ENCODE measurements at places on chromosomes 16 and 17.

GRCh38 chr17:74452033-74452840 is 14.2 kb upstream of the CD300A start:
- DNase-seq, result no peak

GRCh38 chr17:58995247-58995940 is 111.3 kb downstream of the TRIM37 start:
- DNase-seq, result no peak

GRCh38 chr17:71709271-71709890 is 411.4 kb upstream of the SOX9 start:
- no peak for DNase-seq

GRCh38 chr16:180101-180675 is at the start of gene HBQ1:
Gene HBQ1 (plus strand): TSS chr16:180459. CDS start chr16:180487, 28 bp downstream.
- DNase-seq, result no peak

DNA sequence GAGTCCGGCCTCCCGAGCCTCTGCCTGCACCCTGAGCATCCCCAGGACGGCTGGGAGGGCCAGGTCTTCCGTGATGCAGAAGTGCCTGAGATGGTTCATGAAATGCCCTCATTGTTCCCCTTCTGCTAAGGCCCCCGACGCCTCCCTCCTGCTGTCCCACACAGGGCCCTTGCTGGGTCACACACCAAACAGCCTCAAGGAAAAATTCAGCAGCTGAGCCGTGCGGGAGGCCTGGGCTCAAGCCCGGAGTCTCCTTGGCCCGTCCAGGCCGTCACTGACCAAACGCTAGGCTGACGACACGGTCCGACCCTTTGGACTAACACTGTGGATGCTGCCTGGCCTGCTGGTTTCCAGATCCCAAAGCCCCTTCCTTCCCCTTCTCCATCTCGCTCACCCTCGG is 90.2 kb downstream of the RTN4RL1 start:
- no peak for DNase-seq

DNA sequence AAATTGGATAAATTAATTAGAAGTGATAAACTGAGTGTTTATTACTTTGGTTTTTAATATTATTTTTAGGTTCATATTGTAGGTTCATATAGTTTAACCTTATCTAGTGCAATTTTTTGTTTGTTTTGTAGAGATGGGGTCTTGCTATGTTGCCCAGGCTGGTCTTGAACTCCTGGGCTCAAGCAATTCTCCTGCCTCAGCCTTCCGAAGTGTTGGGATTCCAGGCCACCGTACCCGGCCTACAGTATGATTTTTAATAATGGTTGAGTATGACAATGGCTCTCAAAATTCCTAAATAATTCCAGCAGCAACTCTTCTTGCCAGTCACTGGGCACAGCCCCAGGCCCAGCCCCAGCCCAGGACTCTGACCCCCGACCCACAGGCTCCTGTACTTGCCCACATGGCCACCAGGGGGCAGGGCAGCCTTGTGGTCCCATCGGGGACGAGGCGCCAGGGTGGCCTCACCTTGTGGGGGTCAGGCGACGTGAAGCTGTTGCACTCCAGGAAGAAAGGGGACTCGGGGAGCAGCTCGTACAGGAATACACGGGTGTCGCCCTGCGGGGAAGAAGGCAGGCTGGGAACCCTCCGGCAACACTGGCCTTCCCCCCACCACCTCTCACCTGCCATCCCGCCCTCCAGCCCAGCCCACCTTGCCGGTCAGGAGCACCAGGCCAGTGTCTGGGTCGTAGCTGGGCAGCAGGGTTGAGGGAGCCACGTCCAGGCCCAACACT is 7.9 kb upstream of the PAM16 start:
- peak; percentile 60 for DNase-seq

GRCh38 chr17:33056399-33057146 is 64.9 kb downstream of the SPACA3 start:
- no peak for DNase-seq

GRCh38 chr16:9351440-9351839 is 260.0 kb downstream of the HAPSTR1 start:
- DNase-seq, result no peak

- no peak for DNase-seq
Observed at GRCh38 chr16:76386784-76387183, 109.6 kb downstream of the CNTNAP4 start.

DNA sequence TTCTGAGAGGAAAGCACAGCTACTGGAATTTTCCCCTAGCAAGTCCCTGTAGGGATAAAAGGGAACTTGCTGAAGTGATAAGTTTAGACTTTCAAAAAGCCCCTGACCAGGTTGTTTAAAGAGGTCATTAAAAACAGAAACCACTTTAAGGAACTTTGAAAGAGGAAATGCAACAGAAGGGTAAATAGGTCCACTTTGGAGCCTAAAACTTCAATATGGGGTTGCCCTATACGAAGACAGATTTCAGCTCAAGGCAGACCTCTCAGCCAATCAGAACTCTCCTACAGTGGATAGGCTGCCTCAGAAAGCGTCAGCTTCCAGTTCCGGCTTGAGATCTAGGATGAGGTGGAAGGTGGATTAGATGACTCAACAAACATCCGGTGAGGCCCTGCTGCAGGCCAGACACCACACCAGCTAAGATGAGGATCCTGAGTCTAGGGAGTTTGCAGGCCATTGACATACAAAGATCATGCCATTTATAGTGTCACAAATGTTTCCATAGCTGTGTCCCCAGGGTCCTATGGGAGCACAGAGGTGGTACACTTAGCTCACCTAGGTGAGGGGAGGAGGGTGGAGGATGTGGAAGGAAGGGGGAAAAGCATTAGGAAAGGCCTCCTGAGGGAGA is 7.9 kb upstream of the MFSD6L start:
- DNase-seq, result no peak

GRCh38 chr17:60559995-60560859 is 34.2 kb upstream of the APPBP2 start:
- DNase-seq, result no peak

- DNase-seq, result no peak
Observed at GRCh38 chr17:14316126-14316832, 15.4 kb downstream of the HS3ST3B1 start.

- DNase-seq, result no peak
Observed at GRCh38 chr16:17887963-17888362, 417.2 kb upstream of the XYLT1 start.

DNA sequence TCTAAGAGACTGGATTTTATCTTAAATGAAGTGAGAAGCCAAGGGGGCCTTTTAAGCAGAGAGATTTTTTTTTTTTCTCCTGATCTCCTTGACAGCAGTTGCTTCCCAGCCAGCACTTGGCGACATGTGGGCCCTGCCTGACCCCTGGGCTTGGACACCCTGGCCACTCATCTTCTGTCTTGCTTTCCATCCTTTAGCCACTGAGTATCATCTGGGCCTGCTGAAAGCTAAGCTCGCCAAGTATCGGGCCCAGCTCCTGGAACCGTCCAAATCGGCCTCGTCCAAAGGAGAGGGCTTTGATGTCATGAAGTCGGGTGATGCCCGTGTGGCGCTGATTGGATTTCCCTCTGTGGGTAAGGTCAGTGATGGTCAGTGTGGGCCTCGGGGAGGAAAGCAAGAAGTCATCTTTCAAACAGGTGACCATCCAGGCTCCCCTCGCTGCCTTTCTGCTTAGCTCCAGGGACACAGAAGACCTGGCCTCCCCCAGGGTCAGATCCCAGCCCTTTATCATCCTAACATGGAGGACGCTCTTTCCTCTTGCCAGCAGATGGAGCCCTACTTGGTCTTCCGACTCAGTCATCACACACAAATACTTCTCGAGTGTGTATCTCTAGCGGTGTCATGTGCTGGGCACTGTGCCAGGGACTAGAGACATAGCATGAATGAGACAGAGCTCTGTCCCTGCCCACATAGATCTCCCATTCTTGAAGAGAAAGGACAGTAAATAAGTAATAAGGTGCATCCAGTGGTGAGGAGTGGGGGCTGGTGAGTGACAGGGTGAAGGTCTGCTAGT is 6.1 kb downstream of the DRG2 start:
- no peak for DNase-seq

- DNase-seq, result no peak
Observed at GRCh38 chr17:51427323-51427811, 167.0 kb downstream of the UTP18 start.

DNA sequence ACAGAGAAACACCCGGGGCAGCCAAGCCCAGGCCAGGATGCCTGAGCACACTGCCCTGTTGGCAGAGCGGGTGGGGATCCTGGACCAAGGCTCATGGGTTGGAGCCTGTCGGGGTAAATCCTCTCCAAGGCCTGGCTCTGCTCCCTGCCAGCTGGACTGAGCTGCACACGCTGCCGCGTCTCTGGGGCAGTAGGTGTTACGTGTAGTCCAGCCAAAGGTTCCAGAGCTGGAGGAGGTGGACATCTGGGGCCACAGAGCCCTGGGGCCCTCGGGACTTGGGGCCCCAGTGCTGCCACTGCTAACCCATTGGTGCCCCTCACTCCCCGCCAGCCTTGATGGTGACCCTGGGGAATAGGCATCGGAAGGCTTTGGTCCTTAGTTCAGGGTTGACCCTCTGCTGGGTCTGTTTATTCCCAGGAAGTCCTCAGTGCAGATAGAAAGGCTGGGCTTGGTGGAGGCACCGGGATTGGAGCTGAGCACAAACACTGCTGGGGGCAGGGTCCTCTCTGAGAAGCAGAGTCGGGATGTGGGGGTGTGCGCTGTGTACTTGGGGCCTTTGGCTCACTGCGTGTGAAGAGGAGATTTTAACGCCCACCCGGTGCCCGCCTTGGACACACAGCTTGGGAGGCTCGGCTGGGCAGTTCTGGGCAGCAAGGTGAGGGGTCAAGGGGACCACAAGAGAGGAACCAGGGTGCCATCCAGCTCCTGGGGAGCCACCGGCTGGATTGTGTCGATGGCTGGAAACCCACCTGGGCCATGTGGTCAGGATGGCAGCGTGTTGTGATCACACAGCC is 16.3 kb upstream of the CBX4 start:
- no peak for DNase-seq

- DNase-seq, result no peak
Observed at GRCh38 chr17:44792276-44792675, 33.5 kb downstream of the ADAM11 start.

DNA sequence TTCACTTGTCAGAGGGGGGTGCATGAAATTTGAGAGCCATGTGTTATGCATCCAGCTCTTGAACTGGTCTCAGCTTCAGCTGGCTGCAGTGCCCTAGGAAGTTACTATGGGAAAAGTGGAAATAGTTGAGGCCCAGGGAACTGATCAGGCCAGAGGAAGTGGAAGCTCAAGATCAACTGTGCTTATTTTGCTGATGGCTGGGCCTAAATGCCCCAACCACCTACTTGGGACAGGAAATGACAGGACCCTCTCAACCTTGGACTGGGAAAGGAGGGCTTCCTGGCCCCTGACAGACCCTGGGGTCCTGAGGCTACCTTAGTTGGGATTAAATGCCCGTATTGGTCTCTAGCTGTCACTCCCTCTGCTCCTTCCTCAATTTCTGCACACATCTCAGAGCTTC is 1.2 kb upstream of the TAOK2 start:
- DNase-seq, result no peak

DNA sequence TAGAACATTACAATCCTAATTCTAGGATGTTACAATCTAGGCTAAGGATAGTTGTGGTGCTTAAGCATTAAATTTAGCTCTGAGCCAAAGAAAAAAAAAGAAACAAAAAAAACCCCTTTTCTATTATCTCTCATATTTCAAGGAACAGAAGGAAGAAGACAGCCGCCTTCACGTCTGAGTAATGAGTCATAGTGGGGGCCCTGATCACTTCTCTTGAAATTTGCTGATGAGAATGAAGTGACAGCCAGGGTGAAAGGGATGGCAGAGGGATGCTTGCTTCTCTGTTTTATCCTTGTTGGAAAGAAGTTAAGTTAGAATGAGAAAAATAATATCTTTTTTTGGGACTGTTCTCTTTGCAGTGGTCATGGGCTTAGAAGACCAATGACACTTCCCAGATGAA is 82.6 kb upstream of the MPHOSPH6 start:
- DNase-seq, result no peak

DNA sequence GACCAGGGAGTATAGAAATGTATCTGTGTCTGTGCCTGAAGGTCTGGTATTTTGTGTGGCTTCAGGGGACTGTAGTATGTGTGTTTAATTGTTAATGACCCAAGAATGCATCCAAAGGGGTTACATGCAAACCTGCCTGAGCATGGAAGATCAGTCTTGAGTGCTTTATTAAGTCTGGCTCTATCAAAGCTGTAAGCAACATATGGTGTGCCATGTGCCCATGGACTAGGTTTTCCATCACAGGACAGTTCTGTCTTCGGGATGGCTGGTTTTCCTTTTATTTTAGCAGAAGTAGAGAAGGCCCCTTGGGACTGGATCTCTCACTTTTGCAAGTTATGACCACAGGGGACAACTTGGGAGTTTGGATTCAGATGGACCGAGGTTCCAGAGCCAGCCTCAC is 18.2 kb downstream of the RBFOX1 start:
- DNase-seq, result no peak

DNA sequence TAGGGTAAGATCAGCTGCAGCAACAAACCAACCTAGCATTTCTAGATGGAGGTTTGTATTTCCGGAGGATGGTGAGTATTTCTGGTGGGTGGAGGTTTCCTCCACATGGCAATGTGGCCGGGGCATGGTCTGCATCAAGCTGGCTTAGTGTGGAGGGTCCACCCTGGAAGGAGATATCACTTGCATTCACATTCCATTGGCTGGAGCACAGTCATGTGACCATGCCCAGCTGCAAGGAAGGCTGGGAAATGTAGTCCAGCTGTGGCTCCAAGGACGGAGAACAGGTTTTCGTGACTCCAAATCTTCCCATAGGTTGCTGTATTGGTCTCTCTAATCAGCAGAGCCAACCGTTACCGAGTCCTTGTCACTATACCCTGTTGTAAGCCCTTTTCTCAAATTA is 68.7 kb downstream of the RAI1 start:
- peak; percentile 57 for DNase-seq

DNA sequence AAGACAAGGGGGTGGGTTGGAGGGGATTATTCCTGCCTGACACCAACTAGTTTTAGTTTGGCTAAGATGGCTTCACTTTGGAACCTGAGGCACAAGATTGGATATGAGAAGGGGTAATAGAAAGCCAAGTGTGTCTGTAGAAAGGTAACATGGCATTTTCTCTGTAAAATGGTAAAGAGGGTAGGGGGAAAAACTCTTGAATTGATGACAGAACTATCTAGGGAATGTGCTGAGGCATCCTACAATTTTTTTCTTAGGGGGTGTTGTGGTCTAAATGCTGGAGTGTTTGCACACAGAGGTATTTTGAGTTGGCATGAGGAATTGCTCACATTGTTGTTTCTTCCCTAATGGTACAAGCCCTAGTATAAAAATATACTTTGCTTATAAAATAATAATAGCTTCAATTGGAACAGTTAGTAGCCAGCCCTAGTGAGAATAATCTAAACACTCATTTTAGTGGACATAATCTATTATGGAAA is 25.8 kb downstream of the YPEL2 start:
- DNase-seq, result no peak

- DNase-seq, result no peak
Observed at GRCh38 chr16:14458576-14458975, 171.5 kb downstream of the PARN start.

- no peak for DNase-seq
Observed at GRCh38 chr17:74444406-74444805, 12.5 kb downstream of the GPRC5C start.

- no peak for DNase-seq
Observed at GRCh38 chr17:56623383-56623782, 29.9 kb downstream of the NOG start.

- DNase-seq, result no peak
Observed at GRCh38 chr17:33387406-33387805, 94.3 kb upstream of the ASIC2 start.
